ENCODE measurements at places on chromosomes 4 and X.

DNA sequence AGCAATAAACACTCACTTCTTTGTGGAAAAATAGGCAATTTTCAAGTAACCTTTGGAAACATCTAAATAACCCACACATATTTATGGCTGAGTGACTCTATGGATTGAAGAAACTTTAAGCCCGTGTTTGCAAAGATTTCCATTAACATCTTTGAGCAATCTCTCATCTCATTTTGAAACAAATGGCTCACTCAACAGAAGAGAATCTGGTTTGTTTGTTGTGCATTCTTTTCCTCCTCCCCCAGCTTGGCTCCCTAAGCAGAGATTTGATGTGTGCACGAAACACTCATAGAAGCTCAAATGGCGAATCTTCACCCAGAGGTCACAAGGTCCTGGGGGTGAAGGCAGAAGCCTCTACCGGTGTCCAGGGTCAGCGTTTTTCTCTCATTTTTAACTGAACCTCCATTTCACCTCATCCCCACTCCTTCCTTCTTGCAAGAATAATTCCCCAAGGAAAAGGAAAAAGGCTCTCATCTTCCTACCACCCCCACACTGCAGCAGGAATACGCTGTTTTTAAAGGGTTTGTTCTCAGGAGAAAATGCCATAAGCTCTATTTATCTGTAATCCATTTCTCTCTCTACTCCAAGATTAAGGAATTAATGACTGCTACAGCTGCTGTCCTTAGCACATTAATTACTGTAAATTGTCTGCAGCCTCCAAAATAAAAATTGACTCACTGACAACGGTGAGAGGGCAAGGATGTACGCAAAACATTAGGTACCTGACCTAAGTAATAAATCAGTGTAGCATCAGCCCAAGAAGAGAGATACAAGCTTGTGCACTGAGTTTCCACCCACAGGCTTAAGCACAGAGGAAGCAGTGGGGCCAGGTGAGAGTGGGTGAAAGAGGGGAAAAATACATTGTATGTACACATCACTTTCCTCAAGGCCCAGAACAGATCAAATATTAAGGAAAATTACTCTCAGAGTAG, 307.6 kb upstream of the NOCT start:
- H3K4me3 ChIP-seq: no peak overlapping the region
- no peak for DNase-seq
- H3K36me3 ChIP-seq: peaks cover 2% of the 10 kb centered on the region
- H3K27ac ChIP-seq: no peak overlapping the region
- peaks cover 34% of the 10 kb centered on the region for H3K27me3 ChIP-seq

- no peak for DNase-seq
- peak overlapping the region; percentile 89 for H3K4me3 ChIP-seq
- peaks cover 41% of the 10 kb centered on the region for H3K4me1 ChIP-seq
- no peaks in the 10 kb centered on the region for H3K27me3 ChIP-seq
- peaks cover 10% of the 10 kb centered on the region for H3K36me3 ChIP-seq
Observed at GRCh38 chrX:71095033-71095432, 618 bp upstream of the FOXO4 start.

DNA sequence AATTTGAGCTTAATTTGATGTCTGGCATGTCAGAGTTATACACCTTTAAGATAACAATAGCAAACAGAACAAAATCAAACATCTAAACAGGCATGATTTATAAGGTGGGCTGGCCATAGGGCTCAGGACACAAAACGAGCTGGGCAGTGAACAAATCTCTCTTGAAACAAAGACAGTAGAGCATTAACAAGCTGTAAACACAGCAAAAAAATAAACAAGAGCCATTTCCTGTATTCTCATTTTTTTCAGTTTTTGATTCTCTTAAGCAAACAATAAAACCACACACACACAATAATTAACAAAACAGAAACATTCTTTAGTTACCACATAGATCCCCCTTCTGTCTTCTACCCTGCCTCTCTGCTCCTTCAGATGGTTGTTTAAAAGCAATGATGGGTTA, 68.3 kb upstream of the TMEM150C start:
- H3K27ac ChIP-seq: no peak overlapping the region
- no peak overlapping the region for H3K4me3 ChIP-seq
- no peaks in the 10 kb centered on the region for H3K4me1 ChIP-seq
- no peaks in the 10 kb centered on the region for H3K27me3 ChIP-seq

GRCh38 chr4:6421397-6421796, 51.0 kb downstream of the PPP2R2C start:
- H3K4me3 ChIP-seq: no peak overlapping the region
- peaks cover 39% of the 10 kb centered on the region for H3K27me3 ChIP-seq
- H3K27ac ChIP-seq: no peak overlapping the region
- H3K4me1 ChIP-seq: peaks cover 10% of the 10 kb centered on the region
- H3K36me3 ChIP-seq: no peaks in the 10 kb centered on the region

DNA sequence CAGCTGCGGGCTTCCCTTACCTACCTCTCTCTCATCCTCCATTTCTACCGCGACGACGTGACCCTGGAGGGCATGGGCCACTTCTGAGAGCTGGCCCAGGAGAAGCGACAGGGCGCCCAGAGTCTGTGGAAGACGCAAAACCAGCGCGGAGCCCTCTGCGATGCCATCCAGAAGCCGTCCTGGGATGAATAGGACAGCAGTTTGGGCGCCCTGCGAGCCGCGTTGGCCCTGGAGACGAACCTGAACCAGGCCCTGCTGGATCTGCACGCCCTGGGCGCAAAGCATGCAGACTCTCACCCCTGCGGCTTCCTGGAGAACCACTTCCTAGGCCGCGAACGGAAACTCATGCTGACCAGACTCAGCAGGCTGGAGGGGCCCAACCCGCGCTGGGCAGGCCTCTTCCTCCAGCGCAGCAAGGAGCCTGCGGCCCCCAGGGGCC, 52.7 kb upstream of the TMPRSS11F start:
- H3K27ac ChIP-seq: no peak overlapping the region
- DNase-seq: no peak
- H3K27me3 ChIP-seq: no peaks in the 10 kb centered on the region
- no peaks in the 10 kb centered on the region for H3K4me1 ChIP-seq
- no peaks in the 10 kb centered on the region for H3K36me3 ChIP-seq

DNA sequence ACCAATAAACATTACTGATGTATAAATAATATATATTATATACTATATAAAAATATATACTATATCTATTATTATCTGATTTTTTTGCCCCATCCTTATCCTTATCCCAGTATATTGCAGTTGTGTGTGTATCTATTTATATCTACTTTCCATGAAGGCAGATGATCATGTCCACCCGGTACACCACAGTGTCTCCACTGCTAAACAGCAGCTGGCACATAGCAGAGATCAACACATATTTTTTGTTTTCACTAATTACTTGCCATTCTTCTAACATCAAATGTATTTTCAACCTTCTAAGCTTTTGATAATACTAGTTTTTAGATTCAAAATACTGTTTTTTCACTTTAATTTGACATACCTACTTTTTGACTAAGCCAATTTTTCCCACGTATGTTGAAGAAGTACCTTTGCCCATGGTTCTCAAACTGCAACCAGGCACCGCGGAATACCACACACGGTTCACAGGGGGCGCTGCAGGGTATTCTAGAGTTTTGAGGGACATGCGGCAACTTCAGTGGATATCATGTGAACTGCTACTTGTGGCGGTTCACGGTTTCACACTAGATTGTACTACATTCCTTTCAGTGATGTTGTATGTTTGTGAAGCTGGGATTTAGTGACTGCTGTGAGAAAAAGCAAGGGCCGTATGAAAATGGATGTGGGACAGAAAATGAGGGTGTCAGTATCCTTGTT, 182.5 kb upstream of the NPY2R start:
- DNase-seq: no peak
- no peak overlapping the region for H3K4me3 ChIP-seq
- H3K27ac ChIP-seq: no peak overlapping the region
- H3K36me3 ChIP-seq: no peaks in the 10 kb centered on the region
- H3K27me3 ChIP-seq: no peaks in the 10 kb centered on the region

- H3K4me3 ChIP-seq: no peak overlapping the region
- H3K36me3 ChIP-seq: no peaks in the 10 kb centered on the region
- no peak overlapping the region for H3K27ac ChIP-seq
- H3K27me3 ChIP-seq: peaks cover 15% of the 10 kb centered on the region
Observed at GRCh38 chrX:124895947-124896346, 423.7 kb upstream of the TEX13C start.

DNA sequence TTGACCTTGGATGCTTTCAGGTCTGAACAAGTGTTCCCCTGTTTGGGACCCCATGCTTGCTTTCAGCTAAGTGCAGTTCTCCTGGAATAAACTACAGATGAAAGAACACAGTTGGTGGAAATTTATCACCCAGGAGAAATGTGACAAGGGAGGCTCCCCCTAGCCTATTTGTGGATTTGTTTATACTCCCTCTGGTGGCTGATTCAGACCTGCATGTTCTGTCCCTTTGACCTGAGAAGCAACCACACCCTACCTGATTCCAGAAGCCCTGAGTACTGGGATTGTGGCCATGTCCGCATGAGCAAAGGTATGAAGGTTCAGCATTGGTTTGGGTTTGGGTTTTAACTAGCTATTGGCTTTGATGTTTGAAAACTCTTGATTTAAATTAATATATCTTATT, 440.9 kb downstream of the MID1IP1 start:
- no peak overlapping the region for H3K4me3 ChIP-seq
- no peak overlapping the region for H3K27ac ChIP-seq
- DNase-seq: no peak
- no peaks in the 10 kb centered on the region for H3K4me1 ChIP-seq

DNA sequence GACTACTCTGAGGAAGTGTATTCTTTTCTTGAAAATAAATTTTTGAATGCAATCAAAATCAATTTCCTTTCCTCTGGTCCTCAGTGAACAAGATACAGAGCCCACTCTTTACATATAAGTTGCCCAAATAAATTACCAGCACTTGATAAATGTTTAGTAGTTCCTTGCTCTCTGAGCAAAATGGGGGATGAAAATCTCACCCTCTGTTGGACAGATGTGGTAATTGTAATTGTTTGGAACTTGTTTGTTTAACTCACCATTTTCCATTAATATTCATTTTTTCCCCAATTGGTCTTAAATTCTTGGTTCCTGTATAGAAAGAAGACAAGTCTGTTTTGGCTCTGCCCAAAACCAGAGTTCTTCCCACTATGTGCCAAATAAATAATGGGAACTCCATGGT, 146.3 kb downstream of the LDB2 start:
- peaks cover 8% of the 10 kb centered on the region for H3K27me3 ChIP-seq
- no peaks in the 10 kb centered on the region for H3K36me3 ChIP-seq
- H3K27ac ChIP-seq: no peak overlapping the region
- H3K4me3 ChIP-seq: no peak overlapping the region

GRCh38 chr4:98514741-98515469, 143.5 kb downstream of the TSPAN5 start:
- peak overlapping the region; percentile 10 for H3K27ac ChIP-seq
- H3K4me1 ChIP-seq: peaks cover 41% of the 10 kb centered on the region
- H3K4me3 ChIP-seq: no peak overlapping the region
- H3K36me3 ChIP-seq: peaks cover 2% of the 10 kb centered on the region
- H3K27me3 ChIP-seq: no peaks in the 10 kb centered on the region

- H3K4me1 ChIP-seq: no peaks in the 10 kb centered on the region
- H3K4me3 ChIP-seq: no peak overlapping the region
- H3K36me3 ChIP-seq: no peaks in the 10 kb centered on the region
- no peak overlapping the region for H3K27ac ChIP-seq
- DNase-seq: no peak
Observed at GRCh38 chr4:128225148-128225547, 62.5 kb downstream of the PGRMC2 start.

DNA sequence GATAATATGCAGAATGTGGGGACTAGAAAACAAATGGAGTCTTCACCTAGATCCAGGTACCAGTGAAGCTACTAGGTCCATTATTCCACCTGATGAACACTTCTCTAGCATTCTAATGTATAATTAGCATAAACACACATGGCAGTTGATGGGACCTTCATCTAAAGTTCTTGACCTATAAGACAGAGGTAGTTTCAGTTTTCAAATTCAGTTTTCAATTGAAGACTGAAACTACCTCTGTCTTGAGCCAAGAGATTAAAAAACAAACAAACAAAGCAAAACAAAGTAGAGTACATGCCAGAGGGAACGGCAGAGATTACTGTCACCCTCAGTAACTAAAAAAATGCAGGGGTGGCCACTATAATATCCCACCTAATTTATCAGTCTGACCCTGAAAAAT, 199.9 kb upstream of the NEIL3 start:
- no peak overlapping the region for H3K4me3 ChIP-seq
- no peaks in the 10 kb centered on the region for H3K4me1 ChIP-seq

- H3K27me3 ChIP-seq: no peaks in the 10 kb centered on the region
- DNase-seq: no peak
- H3K36me3 ChIP-seq: no peaks in the 10 kb centered on the region
- no peak overlapping the region for H3K27ac ChIP-seq
Observed at GRCh38 chrX:123324625-123325024, 140.5 kb downstream of the GRIA3 start.

- no peak for DNase-seq
- H3K36me3 ChIP-seq: no peaks in the 10 kb centered on the region
- H3K4me3 ChIP-seq: no peak overlapping the region
- no peaks in the 10 kb centered on the region for H3K4me1 ChIP-seq
Observed at GRCh38 chrX:133215017-133215416, 3.1 kb downstream of the TFDP3 start.

Data from central memory CD8-positive, alpha-beta T cell (primary cell).